ENCODE measurements at places on chromosomes 3 and 15. TPM values are rescaled to one million over a fixed set of nuclear protein-coding genes. Genes with fewer than 3 reads are reported as not detected.

GRCh38 chr15:74982183-74982582 lies 13.2 kb upstream of the SCAMP5 start:
- no peak for DNase-seq

The GOLGA8K gene
- not detected for total RNA-seq

The GNAT1 gene
- not detected for total RNA-seq

The AVEN gene
- total RNA-seq, result 14.2 TPM

The ATP13A5 gene
- total RNA-seq, result not detected

- DNase-seq, result no peak
Observed at GRCh38 chr15:73724212-73724611, 28.9 kb downstream of the INSYN1 start.
